ENCODE measurements at places on chromosomes 16 and 17. TPM values are rescaled to one million over a fixed set of nuclear protein-coding genes. Genes with fewer than 3 reads are reported as not detected.

GRCh38 chr16:1895068-1895467, 23.1 kb upstream of the MEIOB start:
- DNase-seq: no peak

RHBDL3 gene
- total RNA-seq: 1.7 TPM

GP1BA gene
- not detected for total RNA-seq

DNA sequence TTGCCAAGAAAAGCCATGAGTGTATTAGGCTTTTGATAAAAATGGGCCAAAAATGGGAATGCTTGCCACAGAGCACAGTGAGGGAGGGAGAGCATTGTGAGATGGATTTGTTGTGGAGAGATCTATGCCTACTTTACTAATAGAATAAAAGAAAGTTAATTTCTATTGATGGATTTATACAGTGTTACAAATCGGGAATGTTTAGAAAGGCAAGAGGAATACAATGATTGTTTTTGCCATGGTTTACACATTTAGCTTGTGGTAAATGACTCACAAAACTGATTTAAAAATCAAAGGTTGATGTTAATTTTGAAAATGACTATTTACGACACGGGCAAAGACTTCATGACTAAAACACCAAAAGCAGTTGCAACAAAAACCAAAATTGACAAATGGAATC, 16.6 kb downstream of the CCL4 start:
- DNase-seq: no peak

GRCh38 chr17:8916466-8916865, 49.0 kb upstream of the PIK3R6 start:
- no peak for DNase-seq

DNA sequence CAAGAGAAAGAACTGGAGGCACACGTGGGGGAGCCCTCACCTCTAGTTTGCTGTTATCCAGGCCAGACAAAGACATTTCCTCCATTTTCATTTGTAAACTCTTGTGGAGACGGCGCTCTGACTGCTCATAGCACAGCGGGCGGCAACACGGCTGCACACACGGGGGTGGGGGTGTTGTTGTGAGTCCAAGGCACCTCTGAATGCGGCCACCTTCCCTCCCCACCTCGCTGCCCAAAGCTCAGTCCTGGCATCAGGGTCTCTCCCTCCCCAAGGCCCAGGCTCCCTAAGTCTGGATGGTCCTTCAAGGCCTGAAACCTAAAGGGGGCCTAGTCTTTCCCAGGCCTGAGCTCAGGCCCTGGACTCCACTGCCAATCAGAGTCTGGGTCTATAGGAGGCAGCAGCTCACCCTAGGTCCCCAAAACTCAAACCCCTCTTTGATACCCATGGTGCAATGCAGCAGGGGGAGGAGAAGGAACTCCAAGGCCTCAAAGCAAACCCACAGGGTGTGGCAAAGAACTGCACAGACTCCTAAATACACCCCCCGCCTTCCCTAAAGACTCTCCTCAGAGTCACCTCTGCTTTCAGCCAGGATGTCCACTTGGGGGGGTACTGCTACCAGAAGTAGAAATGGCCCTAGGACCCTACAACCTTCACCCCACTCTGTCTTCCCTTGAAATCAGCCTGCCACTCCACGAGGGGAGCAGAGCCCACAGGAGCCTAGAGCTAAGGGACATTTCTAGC, 1.5 kb downstream of the ATXN7L3 start:
- DNase-seq: no peak

MEOX1 gene
- 8.5 TPM for total RNA-seq

- no peak for DNase-seq
Measured at GRCh38 chr17:74085434-74085833, 118.0 kb upstream of the RPL38 start.

ABHD15 gene
- 7.0 TPM for total RNA-seq

PITPNM3 gene
- total RNA-seq: 0.27 TPM

- no peak for DNase-seq
Measured at GRCh38 chr16:31477220-31478216, 5.4 kb upstream of the SLC5A2 start.

- DNase-seq: no peak
Measured at GRCh38 chr17:511001-511698, 158.5 kb upstream of the RPH3AL start.

DNA sequence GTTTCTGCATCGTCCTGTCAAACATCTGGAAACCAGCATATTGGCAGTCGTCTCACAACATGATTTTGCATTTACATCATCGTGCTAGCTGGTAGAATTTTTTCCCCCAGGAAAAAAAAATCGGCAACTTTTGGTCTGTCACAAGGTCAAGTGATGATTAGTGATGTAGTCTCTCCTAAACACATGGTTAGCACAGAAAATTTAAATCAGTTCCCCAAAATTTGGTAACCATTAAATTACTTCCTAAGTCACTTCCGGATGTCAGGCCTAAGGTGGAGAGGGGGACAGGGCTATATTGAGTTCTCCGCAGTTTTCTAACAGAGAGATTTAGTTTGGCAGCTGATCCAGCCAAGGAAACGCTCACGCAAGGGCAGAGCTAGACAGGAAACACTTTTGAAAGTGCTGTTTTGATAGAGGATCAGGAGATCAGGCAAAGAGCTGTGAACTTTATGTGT, 271.0 kb upstream of the TBX2 start:
- no peak for DNase-seq

- DNase-seq: no peak
Measured at GRCh38 chr16:82621781-82622180, 5.0 kb upstream of the CDH13 start.

GRCh38 chr17:15048933-15049794, 216.0 kb downstream of the PMP22 start:
- no peak for DNase-seq

COPRS gene
- total RNA-seq: 56.0 TPM

ZNF778 gene
- 9.9 TPM for total RNA-seq

MPP2 gene
- total RNA-seq: 17.1 TPM

C17orf50 gene
- total RNA-seq: not detected

FBXW10 gene
- 0.24 TPM for total RNA-seq

GRCh38 chr16:85746460-85747215, 4.3 kb downstream of the C16orf74 start:
- no peak for DNase-seq

MARCHF10 gene
- total RNA-seq: not detected

- DNase-seq: no peak
Measured at GRCh38 chr16:75733305-75734211, 7.3 kb upstream of the CPHXL start.

- no peak for DNase-seq
Measured at GRCh38 chr17:78965491-78965924, 14.2 kb downstream of the LGALS3BP start.

DNA sequence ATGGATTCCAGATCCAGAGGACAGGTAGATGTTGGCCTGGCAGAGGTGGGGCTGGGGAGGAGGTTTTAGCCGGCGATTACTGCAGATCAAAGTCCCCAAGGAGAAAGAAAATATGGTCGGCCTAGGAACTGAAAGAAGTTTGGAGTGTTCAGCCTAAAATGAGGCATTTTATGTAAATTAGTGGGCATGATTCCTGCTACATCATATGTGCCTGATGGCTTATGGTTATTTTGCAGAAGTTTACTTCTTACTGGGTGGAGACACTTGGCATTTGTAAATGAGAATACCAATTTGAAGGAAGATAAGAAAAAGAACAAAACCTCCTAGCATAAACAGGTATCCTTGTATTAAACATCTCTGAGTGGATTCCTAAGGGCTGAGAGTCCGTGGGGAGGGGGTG, 149.3 kb downstream of the FOXL1 start:
- no peak for DNase-seq

GRCh38 chr16:12529582-12529981, 274.1 kb downstream of the CPPED1 start:
- no peak for DNase-seq

- DNase-seq: no peak
Measured at GRCh38 chr17:74119965-74120364, 83.5 kb upstream of the RPL38 start.

MYOCD gene
- 33.7 TPM for total RNA-seq

- no peak for DNase-seq
Measured at GRCh38 chr17:78608804-78609186, 31.6 kb upstream of the DNAH17 start.

DNA sequence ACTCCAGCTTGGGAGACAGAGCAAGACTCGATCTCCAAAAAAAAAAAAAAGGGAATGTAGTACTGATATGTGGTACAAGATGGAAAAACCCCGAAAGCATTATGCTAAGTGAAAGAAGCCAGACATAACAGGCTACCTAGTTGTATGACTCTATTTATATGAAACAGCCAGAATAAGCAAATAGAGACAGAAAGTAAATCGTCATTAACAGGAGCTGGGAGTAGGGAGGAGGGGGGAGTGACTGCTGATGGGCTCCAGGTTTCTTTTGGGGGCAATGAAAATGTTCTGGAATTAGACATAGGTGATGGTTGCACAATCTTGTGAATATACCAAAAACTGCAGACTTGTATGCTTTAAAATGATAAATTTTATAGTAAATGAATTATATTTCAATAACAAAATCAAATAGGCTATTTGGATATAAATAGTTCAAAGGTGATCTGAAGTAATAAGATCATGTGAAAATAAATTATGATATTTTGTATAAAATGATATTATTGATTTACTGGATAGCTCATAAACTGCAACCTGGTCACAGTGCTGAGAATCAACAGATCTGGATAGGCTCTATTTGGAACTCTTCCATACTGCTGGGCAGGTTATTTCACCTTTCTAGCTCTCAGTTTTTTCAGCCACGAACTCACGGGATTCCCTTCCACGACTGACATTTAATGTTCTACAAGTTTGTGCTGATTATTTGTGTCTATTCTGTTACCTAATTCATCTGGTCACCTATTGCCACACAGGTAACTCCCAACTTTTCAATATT, 27.1 kb downstream of the ZNF652 start:
- no peak for DNase-seq

CDRT15 gene
- not detected for total RNA-seq

MYH13 gene
- not detected for total RNA-seq

DNA sequence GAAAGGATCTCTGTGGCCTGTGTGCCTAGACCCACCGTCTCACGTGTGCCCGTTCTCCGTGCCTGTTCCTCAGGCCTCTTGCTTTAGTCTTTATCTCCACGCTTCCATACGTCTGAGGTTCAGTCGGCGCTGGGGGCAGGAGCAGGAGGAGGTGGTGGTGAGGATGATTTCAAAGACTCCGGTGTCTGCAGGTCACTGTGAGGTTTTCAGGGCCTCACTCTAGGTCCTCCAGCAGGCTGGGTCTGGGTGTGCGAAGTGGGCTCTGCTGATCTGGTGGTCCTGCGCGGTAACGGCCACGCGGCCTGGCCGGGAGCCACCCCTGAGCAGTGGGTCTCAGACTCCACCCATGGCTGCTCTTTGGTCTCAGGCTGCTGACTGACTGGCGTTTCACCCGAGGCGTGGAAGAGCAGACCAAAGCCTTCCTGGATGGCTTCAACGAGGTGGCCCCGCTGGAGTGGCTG, 14.4 kb upstream of the CLEC18A start:
- DNase-seq: no peak

DNA sequence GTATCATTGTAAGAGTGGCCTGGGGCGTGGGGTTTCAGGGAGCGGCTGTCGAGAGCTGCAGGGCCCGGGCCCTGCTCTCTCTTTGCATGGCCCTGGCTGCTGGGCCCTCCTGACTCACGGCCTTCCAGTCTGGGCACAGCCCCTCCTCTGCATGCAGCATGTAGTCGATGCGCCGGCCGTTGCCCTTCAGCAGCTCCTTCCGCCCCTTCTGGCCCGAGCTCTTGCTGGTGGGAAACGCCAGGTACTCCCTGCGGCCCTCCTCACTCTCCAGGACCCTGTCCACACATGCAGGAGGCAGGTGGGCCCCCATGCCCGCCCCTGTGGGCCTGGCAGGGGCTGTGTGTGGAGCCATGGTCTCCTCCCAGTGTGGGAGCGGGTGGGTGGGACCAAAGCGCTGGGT, 50.7 kb downstream of the PRMT7 start:
- no peak for DNase-seq

PRMT7 gene
- total RNA-seq: 28.1 TPM

GRCh38 chr16:85798283-85798776, 1.0 kb downstream of the EMC8 start:
- no peak for DNase-seq

DNA sequence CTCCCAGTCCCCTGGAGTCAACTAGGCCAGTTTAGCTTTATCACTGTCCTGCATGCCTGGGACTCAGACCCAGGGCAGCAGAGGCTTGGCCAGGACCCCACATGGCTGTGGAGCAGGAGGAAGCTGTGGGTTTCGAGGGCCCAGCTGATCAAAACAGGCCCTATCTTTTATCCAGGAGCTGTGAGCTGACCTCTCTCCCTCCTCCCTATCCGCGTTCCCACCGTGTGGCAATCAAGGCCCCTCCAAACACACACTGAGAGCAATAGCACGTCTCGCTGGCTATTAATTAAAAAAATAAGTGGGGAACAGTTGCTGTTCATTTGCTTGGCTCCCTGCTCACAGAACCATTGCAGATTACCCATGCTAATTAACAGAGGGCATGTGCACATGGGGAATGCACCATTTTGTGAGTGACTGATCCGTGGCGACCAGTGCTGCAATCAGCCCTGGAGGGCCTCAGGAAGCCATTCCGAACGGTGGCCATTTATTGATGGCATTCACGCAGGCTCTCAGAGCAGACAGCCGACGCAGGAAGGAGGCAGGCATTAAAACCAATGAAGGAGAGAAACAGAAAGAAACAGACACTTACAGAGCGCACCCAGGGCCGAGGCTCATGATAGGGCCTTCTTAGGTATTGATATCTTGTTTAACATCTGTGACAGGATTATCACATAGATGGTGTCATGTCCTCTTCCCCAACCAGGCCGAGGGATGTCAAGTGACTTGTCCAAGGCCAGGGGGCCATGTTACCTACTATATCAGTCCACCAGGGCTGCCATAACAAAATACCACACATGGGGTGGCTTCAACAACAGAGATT, 157.1 kb downstream of the KATNIP start:
- DNase-seq: no peak

GRCh38 chr16:72380283-72380682, 208.3 kb upstream of the PMFBP1 start:
- DNase-seq: no peak

DNA sequence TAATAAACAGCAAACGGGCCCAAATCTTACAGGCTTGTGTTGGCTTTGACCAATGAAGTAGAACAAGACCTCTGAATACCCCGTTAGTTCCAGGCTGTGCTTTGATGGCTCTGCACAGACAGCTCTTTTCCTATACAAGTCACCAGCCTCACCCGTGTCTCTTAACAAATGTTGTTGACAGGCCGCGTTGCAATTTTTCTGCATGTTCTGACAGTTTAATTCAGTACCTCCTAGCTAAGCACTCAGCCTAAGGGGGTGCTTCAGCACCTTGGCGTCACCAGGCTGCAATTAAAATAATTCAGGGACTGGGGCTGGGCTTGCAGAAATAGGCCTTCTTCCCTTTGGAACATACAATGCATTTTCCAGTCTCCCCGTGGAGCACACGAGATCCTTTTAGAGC, 500.1 kb downstream of the MAF start:
- no peak for DNase-seq

TMEM238L gene
- total RNA-seq: not detected
